ENCODE measurements at places on chromosomes 1 and 21.
A peak's percentile ranks its signal among the peaks of the same experiment; 100 is the strongest.

- peak; percentile 68 for DNase-seq
Observed at GRCh38 chr1:16243936-16244649, 7.1 kb upstream of the CPLANE2 start.

GRCh38 chr1:24929398-24930259 lies 447 bp downstream of the RUNX3 start:
- peak; percentile 51 for DNase-seq

DNA sequence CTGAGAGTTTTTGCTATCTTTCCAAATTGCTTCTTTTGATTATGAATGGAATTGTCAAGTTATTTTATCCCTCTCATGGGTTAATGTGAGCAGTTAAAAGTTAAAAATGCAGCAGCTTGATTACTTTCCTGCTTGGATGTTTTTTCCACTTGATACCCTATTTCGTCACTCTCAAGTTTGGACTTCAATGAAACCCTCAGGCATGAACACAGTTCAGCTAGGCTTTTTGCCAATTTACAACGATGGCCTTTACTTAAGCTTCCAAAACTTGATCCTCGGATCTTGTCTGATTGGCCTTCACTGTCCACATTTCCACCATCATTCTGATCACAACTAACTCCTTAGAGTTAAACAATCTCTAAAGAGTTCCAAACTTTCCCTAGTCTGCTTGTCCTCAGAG lies 752.4 kb upstream of the PRMT6 start:
- DNase-seq = no peak

DNA sequence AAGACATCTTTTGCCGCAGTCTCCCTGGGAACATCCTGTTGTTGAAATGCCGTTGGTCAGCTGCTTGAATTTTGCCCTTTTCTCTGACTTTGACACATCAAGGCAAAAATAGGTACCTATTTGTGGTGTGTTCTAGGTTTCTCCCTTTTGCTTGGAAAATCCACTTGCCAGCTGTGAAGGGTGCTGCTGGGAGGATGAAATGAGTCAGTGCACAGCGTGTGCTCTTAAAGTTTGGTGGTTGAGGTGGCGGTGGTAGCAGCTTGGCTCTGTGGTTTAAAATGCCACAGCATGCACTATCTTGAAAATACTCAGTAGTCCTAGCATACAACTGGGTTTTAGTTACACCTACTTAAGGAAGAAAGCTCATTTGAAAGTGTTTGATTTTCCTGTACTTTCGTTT lies 183.8 kb downstream of the DHRS3 start:
- DNase-seq = peak; percentile 37

DNA sequence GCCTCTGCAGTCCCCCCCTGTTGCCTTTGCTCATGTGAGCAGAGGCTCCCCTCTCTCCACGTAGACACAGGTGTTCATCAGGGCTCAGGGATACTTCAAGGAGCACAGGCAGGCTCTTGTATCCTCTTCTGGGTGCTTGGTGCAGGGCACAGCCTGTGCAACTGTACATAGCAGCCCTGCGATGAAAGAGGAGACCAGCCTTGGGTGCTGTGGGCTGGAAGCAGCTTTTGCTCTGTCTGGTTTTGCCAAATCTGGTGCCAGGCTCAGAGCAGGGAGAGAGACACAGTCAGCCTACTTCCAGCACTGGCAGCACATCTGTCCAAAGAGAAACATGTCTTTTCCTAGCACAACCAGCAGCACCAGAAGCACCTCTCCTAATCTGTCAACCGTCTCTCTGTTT lies 132.1 kb downstream of the ETS2 start:
- DNase-seq = no peak

DNA sequence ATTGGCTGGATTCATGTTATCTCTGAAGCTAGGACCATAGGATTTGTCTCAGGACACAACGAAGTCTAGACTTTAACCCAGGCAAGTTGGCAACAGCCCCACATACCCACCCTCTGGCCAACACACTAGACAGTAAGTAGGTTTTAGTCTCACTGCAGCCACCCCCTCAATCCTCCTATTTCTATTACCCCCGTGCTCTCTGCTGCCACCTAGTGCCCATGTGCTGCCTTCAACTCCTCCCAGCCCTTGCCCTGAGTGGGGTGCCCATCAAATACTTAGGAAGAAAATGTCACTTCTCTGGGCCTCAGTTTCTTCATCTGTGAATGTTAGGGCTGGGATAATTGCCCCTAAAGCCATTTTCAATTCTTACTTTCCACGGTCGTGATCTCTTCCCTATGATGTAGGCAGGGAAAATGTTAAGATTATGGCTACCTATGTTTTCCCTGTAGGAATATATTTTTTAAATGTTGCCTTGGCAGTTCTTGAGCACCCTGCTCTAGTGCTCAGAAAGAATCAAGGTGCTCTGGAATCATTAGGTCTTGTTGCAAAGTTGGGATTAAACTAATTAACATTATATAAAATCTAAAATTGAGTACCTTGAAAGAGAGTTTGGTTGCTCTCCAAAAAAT lies 213.0 kb downstream of the LMX1A start:
- DNase-seq = no peak

DNA sequence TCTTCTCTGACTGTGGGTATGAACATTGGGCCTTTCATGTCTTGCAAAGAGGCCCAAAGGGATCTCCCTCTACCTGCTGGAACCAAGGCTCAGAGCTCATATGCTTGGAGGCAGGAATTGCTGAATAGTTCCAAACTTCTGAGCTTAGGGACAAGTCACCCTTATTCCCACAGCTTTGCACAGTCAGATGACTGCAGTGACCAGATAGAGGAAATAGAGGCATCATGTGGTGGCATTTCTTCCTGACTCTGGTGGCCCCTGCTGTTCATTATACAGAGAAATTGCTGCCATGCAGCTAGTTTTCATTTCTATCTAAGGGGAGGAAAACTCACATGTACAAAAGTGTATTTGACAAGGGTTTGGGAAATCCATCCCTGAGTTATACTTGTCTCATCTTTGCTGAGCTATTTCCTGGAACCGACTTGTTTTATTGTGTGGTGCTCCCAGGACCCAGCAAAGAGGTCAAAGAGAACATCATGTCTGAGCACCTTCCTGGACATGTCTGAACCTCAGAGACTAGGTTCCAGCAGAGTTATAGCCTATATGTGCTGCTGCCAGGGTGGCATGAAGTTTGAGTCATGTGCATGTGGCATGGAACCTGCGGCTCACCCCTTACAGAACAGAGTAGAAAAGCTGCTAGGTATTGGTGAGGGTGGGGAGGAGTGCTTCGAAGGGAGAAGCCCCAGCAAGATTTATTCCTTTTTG lies 131.2 kb downstream of the PIK3R3 start:
- DNase-seq = no peak

GRCh38 chr1:1613509-1614082 lies 1.7 kb upstream of the MIB2 start:
- DNase-seq = no peak

GRCh38 chr1:182444497-182444896 lies 5.4 kb upstream of the RGSL1 start:
- DNase-seq = no peak

DNA sequence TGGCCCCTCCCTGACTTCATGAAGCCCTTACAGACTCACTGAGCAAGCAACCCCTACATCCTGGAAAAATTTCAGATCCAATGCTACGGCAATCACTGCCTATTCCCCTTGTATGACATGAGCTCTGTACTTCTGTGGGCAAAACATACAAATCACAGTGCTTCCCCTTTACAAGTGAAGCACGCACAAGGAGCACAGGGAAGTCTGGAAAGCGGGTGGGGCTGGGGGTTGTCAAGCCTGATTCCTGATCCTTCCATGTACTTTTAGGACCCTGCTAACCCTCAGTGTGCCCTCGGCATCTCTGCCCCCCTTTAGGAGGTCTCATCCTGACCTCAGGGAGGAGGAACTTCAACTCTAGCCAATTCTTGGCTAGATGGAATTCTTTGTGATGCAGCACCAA lies 405.7 kb upstream of the POU3F1 start:
- DNase-seq = no peak

DNA sequence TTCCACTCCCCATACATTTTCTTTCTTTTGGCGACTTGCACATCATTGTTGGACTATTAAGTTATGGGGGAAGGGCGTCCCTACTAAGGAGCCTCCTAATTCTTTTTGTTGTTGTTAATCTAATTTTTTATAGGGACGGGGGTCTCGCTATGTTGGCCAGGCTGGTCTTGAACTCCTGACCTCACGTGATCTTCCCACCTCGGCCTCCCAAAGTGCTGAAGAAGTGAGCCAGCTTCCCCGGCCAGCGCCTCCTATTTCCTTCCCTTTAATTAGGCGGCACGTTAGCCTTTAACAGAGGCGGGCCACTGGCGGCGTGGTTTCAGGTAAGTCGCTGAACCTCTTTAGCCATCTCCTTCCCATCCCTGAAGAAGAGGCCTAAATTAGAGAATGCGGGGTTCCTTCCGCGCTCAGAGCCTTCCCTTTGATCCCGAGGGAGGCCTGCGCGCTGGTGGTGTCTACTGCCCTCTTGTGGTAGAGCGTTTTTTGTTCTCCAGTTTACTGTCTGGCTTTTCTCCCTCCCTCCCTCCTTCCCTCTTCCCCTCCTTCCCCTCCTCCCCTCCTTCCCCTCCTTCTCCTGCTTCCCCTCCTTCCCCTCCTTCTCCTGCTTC lies 38.1 kb downstream of the TNFRSF9 start:
- DNase-seq = peak; percentile 47

- DNase-seq = no peak
Observed at GRCh38 chr1:243261390-243261789, 5.5 kb downstream of the SDCCAG8 start.

DNA sequence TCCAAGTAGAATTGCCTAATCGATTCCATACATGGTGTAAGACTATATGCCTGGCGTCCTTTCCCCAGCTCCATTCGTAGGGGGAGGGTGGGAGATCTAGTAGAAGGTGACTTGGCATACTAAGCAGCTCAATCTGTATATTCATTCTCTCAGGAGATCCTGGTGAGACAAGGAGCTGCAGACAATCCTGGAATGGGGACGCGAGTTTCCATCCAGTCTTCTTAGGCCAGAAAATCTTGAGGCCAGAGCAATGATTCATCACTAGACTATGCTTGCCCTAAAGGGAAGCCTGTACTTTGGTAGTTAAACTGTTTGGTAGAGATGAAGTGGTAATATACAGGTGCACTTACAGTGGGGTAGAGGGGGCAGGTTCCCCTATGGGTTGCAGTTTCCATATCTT lies 468.7 kb downstream of the ADGRL2 start:
- no peak for DNase-seq

DNA sequence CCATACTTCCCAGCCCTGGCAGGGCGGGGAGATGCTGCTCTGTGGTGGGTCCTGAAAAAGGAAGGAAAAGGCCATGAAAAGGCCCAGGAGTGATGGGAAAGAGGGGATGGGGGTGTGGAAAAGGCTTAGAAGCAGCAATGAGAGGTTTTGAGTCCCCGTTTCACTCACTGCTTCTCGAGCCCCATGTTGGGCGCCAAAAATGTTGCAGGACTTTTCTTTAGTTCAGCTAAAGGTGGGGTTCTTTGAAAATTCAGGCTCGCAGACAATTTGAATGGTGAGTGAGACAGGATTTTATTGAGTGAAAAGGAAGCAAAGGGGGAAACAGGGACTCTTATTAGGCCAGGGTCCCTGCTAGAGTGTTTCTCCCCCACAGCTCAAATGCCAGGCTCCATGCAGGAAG lies 93.1 kb downstream of the MRPS6 start:
- DNase-seq = no peak

GRCh38 chr1:208164609-208165008 lies 79.6 kb downstream of the PLXNA2 start:
- no peak for DNase-seq

DNA sequence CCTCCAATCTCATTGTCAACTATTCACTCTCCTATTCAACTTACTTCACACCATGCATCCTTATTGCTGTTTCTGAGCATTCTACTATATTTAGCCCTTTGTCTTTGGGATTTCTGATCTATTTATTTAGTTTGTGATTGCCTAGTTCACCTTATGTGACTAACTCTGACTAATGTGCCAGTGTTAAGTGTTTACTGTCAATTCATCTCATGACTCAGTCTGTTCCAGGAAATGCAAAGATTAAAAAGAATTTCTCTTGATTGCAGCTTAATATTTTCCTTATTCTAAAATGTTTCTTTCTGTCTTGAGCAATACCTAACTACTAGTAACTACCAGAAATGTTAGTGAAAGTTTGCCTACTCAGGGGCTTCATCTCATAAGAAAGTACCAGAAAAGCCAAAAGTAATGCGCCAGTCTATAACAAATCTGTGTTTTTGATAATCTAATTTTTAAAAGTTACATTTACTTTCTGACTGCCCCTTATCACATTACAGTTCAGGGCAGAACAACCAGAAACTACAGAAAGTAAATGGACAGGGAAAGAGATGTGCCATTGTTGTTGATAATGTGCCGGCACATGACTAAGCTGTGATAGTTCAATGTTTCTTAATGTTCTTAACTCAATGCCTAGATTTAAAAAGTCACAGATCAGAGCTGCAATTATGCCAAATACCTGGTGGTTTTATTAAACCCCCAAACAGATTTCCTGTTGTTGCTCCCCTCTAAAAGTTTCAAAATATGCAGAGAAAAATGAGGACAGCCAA lies 556.5 kb downstream of the PTBP2 start:
- DNase-seq = no peak

DNA sequence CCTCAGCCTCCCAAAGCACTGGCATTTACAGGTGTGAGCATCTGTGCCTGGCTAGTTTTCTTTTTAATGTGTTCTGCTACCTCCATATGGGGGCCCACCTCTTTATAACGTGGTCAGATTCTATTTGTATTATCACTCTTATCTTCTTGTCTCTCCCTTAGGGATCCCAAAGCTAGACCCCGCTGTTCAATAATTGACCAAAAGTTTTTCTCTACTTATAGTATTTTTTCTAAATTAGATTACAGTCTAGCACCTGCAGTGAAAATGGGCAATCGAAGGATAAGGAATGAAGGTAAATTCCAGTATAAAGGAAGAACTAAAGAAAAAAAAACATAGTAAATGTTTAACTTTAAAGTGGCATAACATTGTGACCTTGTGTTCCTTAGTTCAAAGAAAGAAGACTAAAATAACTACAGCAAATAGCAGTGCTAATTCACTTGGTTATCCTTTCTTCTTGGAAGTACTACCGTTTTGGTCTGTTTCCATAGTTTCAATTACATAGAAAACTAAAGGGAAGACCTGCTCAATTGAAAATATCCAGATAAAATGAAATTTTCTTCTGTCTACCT lies 24.1 kb downstream of the NFYC start:
- no peak for DNase-seq

DNA sequence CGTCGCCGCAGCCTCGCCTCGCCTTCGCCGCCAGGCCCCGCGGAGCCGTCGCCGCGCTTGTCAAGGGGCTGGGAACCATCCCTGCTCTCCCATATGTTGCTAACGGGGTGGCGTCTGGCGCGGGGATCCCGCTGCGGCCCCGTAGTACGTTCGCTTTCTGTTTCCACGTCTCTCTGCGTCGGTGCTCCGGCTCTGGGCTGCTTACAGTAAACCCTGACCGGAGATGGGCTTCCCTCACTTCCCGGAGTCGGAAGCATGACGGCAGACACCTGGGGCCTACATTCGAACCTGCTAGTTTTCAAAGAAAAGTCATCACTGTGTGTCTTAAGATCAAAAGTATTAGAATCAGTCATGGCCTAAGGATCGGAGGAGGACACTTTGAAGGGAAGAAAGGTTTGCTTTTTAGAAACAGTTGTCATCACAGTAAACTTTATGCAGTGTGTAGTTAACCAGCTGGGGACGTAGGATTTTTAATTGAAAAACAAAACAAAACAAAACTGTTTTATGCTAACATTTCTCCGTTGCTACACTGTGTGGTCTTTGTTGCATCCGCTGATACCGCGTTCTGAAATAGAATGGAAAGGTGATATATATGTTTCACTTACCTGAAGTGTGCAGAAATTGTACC lies 69.0 kb downstream of the SLC35A3 start:
- DNase-seq = peak; percentile 79
